Esophagus muscularis mucosa (tissue), 4 donors: ENCODE measurements at places on chromosomes 16 and 17.

DNA sequence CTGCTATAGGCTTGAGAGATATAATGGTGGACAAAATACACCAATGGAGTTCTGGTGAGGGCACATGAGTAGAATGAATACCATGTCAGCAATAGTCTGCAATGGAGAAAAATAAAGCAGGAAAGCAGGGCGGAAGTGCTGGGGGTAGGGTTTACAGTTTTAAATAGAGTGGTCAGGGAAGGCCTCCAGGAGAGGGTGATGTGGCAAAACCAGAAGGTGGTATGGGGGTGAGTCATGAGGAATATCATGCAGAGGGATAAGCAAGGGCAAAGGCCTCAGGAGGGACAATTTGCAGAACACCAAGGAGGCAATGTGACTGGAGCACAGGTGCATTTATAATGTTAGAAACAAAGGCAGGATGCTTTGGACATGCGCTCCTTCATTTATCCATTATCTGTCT is 102.0 kb downstream of the ITFG1 start:
- DNase-seq: no peak

- DNase-seq: no peak
These were observed 24.0 kb downstream of the MMP15 start for GRCh38 chr16:58049232-58050185.

DNA sequence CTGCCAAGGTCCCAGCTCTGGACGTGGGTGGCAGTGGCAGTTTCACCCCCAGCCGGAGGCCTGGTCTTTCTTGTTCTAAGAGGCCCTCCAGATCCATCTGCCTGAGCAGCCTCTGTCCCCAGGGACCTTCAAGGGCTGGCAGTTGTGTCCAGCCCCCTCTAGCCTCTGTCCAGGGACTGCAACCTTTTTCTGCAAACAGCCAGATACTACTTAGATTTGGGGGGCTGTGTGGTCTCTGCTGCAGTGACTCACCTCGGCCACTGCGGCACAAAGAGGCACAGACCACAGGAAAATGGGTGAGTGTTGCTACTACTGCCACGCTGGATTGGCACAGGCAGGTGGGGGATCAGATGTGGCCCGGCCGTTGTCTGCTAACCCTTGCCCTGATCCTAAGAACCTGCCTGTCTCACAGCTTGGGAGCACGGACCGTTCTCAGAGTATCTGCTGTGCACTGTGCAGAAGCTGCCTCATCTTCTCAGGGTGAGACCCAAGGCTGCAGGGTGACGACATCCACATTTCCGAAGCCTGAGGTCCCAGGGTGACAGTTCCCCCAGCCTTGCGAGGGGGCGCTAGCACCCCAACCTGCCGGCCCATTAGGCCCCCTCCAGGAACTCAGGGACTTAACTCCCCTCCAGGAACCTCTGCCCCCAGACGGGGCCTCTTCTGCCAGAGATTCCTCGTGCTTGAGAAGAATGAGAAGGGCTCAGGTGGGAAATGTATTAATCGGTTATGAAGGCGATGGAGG is 27.6 kb downstream of the MXRA7 start:
- no peak for DNase-seq

- no peak for DNase-seq
These were observed 16.1 kb upstream of the SLC4A1 start for GRCh38 chr17:44284024-44284400.

GRCh38 chr17:71655542-71655941 is 465.3 kb upstream of the SOX9 start:
- no peak for DNase-seq

DNA sequence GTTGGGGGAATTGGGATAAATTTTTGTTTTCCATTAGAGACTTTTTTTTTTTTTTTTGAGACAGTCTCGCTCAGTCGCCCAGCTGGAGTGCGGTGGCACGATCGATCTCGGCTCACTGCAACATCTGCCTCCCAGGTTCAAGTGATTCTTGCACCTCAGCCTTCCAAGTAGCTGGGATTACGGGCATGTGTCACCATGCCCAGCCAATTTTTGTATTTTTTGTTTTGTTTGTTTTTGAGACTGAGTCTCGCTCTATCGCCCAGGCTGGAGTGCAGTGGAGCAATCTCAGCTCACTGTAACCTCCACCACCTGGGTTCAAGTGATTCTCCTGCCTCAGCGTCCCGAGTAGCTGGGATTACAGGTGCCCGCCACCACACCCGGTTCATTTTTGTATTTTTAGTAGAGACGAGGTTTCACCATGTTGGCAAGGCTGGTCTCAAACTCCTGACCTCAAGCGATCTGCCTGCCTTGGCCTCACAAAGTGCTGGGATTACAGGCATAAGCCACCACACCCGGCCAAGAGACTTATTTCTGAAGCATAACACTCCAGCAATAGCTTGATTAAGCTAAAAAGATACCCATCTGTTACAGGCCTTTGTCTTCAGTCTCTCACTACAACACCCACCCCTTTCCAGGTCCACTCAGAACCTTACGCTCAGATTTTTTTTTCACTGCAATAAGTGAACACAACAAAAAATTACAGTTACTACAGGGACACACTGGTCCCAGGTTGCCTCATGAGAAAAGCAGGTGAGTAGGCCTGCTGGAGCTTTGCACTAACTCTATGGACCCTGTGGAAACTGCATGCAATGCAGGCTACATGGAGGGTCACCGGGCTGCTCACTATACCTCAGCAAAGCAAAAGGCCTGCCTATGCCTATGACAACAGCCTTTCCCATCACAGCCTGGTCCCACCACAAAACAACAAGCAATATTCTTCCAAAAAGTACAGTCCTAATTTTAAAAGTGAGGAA is 34.6 kb downstream of the KANSL1 start:
- no peak for DNase-seq

- peak; percentile 53 for DNase-seq
These were observed 122.4 kb downstream of the WWOX start for GRCh38 chr16:78221892-78222291.

GRCh38 chr17:61720016-61720795 is 129.2 kb upstream of the NACA2 start:
- no peak for DNase-seq

GRCh38 chr16:84833542-84834402 is 14.0 kb downstream of the CRISPLD2 start:
- no peak for DNase-seq

- no peak for DNase-seq
These were observed 1.0 kb downstream of the FLYWCH2 start for GRCh38 chr16:2884041-2884451.

DNA sequence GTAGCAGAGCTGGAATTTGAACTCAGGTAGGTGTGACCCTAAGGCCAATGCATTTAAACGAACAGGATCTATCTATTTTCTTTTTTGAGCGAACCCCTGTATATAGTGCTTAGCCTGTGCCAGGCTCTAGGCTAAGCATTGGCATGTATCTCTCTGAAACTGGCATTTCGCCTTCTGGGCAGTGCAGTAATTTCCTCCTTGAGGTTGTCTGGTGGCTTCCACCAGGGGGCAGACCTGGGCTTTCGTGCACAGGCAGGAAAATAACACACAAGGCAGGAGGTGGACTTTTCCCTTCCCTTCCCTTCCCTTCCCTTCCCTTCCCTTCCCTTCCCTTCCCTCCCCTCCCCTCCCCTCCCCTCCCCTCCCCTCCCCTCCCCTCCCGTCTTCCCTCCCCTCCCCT is 34.4 kb upstream of the PRKCB start:
- DNase-seq: no peak

GRCh38 chr17:4247971-4248388 is 15.8 kb downstream of the ANKFY1 start:
- DNase-seq: no peak

DNA sequence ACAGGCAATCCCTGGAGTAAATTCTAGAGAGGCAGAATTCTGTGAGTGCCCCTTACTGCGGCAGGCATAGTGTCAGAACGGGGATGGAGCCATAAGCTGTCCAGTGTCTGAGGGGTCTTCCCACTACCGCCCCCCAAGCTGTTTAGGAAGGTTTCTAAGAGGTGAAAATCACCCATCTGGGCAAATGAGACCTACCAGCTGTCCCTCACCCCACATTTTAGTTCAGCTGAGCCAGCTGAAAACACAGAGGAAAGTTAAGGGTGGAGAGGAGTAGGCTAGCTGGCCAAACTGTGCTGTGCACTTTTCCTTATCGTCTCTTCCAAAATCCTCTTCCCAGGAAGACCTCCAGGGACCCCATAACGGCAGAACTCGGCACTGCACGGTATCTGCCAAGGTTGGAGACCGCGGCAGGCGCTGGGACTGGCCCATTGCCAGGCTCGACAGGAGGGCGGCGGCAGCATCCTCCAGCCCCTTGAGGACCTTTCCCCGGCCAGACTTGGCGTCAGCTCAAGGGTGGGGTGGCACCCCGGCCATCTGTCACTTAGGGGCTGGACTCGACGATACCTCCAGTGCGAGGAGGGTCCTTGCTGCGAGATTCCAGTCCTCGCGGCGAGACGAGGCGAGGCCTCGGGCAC is 955 bp downstream of the ACLY start:
- no peak for DNase-seq

- no peak for DNase-seq
These were observed 191.1 kb downstream of the C16orf78 start for GRCh38 chr16:49564496-49565229.

- no peak for DNase-seq
These were observed 32.2 kb upstream of the RCVRN start for GRCh38 chr17:9937241-9937761.

GRCh38 chr17:12983991-12984884 is 33.6 kb downstream of the ELAC2 start:
- no peak for DNase-seq

DNA sequence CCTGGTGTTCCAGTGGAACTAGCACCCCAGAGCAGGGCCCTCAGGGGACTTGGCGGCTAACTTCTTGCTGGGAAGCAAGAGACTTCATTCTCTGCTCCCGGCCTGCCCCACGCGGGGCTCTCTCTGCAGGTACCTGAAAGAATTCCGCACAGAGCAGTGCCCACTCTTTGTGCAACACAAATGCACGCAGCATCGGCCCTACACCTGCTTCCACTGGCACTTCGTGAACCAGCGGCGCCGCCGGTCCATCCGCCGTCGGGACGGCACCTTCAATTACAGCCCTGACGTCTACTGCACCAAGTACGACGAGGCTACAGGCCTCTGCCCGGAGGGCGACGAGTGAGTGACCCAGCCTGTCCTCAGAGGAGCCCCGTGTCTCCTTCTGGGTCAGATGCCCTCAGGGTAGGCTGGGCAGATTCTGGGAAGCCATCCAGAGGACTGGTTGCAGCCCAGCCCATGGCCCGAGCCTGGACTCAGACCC is 25.1 kb downstream of the UNK start:
- DNase-seq: no peak

DNA sequence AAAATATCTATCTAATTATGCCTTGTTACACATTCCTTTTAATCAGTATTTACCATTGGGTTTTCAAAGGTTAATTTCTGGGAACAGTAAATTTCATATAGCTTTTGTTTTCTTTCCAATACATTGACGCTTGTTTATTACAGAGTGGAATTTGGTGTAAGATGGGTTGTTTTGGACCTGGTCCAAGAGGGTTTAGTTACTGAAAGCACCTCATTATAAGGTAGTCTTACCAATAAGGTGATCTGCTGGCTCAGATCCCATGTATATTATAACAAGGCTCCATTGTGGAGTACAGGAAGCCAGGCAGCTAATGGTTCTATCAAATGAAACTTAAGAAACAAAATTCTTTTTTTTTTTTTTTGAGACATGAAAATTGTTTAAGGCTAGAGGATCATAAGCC is 87.3 kb upstream of the NACA2 start:
- DNase-seq: no peak

- peak; percentile 87 for DNase-seq
These were observed 50.4 kb upstream of the HS3ST2 start for GRCh38 chr16:22763437-22764080.
